ENCODE measurements at places on chromosomes 7 and 10.

- DNase-seq: no peak
Observed at GRCh38 chr7:142811154-142811737, 40.5 kb downstream of the PRSS2 start.

- DNase-seq: no peak
Observed at GRCh38 chr7:139762886-139763285, 14.9 kb downstream of the HIPK2 start.

GRCh38 chr7:36003343-36003742 lies 149.7 kb upstream of the EEPD1 start:
- no peak for DNase-seq

GRCh38 chr10:96176985-96177384 lies 46.9 kb downstream of the ZNF518A start:
- no peak for DNase-seq

DNA sequence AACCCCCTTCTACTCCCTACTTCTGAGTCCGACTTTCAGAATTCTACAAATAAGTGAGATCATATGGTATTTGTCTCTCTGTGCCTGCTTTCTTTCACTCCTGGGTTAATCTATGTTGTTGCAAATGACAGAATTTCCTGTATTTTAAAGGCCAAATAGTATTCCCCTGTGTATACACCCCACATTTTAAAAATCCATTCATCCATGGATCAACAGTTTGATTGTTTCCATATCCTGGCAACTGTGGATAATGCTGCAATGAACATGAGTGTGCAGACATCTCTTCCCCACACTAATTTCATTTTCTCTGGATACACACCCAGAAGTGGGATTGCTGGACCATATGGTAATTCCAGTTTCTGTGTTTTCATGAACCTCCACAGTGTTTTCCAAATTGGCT lies 225.8 kb upstream of the TCERG1L start:
- DNase-seq: no peak

DNA sequence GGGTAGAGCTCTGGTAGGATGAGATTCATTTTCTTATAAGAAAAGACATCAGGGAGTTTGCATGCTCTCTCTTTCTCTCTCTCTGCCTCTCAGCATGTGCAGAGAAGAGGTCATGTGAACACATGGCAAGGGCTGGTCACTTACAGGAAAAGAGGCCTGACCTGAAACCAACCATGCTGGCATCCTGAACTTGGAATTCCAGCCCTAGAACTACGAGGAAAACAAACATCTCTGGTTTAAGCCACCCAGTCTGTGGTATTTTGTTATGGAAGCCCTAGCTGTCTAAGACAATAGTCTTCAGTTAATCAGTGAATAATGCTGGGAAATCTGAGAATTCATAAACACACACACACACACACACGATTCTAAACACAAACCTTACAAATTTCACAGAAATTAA lies 1104.2 kb upstream of the LRRN3 start:
- no peak for DNase-seq

DNA sequence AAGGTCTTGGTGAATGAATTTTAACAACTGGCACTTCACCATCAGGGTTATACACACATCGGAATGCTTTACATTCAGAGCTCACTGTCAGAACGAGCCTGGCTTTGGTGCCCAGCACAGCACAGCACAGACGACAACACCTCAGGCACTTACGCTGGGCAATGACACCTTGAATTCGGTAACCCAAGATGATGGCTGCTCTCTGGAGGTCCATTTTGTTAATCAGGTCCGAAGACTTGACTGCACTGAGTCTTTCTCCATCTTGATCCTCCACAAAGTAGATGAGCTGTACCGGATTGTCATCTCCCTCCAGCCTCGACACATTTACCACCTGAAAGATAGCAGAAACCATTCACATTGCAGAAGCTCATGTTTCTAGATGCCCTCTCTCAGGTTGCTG lies 82.4 kb downstream of the KIAA1549 start:
- DNase-seq: no peak

DNA sequence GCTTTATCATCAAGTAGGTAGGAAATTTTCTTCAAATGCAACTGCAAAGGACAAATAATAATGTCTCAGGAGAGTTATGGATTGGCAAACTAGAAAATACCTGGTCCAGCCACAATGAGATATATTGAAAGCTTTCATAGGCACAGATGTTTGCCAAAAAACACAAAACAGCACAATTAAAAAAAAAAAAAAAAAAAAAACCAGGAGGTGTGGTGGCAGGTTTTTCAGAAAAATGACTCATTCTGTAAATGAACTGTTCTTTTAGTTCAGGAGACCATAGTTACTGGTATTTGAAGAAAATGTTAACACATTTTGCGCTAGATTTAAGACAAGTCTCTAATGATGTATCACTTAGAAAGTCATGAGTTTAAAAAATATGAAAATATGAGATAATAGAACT lies 55.0 kb upstream of the JCAD start:
- no peak for DNase-seq

DNA sequence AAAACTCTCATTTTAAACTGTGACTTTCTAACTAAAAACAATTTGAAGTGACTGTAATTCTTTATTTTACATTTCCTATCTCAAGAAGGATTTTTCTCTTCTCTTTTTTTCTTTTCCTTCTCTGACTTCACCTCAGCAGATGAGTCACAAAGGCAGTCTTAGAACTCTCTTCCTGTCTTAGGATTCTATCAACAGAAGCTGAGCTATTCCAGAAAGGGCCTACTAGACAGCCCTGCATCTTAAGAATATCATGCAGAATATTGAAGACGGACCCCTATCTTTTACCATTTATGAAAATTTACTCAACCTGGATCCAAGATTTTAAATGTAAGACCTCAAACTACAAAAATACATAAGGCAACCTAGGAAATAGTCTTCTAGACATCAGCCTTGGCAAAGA lies 365.7 kb upstream of the SEMA3C start:
- DNase-seq: no peak

DNA sequence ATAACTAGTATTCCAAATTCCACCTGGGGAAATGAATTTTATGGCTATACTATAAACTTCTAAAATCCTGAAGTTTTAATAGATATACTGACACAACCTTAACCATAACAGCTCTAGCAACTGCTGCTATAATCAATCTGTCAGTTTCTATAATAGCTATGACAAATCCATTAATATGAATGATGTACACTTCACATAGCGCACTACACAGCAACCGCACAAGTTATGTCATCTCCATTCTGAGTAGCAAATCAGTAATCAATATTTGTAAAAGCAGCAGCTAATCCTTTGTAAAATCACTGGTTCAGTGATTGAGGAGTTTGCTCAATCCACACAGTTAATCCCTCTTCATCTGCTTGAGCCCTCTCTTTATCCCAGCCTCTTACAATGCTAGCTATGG lies 105.3 kb downstream of the SKAP2 start:
- no peak for DNase-seq

DNA sequence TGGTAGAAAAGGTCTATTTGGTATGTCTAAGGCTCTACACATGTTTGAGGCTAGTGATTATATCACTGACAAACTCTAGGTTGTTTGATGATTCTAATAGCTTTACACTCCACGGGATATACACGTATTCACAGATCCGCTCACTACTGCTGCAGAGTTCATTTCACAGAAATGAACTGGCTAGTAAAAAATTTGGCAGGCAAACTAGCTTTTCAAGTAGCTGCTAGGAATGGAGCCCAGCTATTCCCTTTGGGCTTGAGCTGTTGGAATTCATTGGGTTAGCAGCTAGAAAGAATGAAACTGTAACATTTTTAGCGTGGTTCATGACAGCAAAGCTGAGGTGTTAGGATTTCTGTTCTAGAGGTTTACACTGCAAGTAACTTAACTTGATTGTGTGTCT lies 37.6 kb downstream of the R3HCC1L start:
- DNase-seq: no peak

- DNase-seq: no peak
Observed at GRCh38 chr10:85548034-85548433, 818.6 kb downstream of the GRID1 start.

- no peak for DNase-seq
Observed at GRCh38 chr7:77757589-77757988, 40.6 kb downstream of the TMEM60 start.

GRCh38 chr10:133045556-133046389 lies 42.0 kb upstream of the ADGRA1 start:
- DNase-seq: no peak

DNA sequence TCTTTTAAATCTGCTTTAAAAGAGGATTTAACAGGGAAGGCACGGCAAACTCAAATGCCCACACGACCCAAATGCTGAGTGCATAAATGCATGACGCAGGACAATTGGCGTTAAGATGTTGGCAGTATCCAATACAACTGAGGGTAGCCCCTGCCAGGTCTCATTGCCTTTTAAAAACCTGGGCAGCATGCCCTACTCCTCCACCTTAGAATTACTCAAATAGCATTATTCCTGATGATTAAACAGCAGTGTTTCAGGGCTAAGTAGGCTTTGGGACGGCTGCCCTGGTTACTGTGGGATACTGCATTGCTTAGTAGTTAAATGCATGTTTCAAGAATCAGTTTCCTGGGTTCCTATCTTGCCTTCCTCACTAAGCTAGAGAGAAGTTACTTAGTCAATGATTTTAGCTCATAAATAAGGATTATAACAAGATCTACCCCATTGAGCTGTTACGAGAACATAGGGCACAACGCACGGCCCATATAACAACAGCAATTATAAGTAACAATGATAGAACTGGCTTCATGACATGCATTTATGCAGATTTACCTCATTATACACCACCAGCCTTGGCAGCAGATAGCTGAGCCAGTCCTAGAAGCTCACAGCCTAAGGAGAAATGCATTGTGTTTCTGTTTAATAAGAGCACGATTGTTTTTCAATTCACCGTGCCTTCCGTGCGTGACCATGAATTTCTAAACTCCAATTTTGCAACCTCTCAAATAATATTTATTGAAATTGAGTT lies 7.9 kb downstream of the TUBAL3 start:
- no peak for DNase-seq

DNA sequence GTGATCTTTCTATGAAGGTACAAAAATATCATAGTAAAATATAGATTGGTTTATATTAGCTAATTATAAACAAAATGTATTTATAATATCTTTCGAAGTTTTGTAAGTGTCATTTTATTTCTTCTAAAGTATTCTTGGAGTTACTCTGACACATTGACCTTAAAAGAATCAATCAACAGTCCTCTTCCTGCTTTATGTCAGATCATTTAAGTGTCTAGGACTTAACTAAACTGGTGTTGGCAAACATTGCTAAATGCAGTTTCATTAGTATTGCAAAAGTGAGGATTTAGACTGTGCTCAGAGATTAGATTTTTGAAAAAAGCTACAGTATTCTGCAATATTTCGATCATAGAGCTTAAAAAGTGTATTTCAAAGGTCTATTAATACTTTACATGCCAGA lies 10.3 kb downstream of the GLCCI1 start:
- no peak for DNase-seq

- no peak for DNase-seq
Observed at GRCh38 chr7:148590471-148590870, at the start of gene C7orf33. C7orf33 (plus strand) TSS chr7:148590766; CDS start chr7:148590926, 160 bp downstream.

- no peak for DNase-seq
Observed at GRCh38 chr10:97796651-97797050, 24.9 kb upstream of the SFRP5 start.

- no peak for DNase-seq
Observed at GRCh38 chr10:11631890-11632587, 20.6 kb upstream of the USP6NL start.

- no peak for DNase-seq
Observed at GRCh38 chr10:101451261-101451660, 97.3 kb downstream of the BTRC start.

DNA sequence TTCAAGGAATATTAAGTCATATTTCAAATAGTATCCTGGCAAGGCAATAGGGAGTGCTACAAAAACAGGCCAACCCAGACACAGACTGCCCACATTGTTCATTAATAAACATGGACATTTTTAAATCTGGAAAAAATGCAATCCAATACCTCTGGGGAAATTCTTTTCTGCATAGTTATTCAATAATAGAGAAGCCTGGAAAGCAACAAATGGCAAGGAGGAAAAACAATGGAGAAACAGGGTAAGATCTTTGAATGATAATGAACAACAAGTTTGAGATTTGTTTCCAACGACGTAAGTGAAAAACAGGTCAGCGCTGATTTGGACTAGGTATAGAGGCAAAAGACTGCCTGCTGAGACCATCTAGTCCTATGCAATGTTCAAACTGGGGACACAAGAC lies 44.7 kb upstream of the ZNF800 start:
- DNase-seq: no peak

- DNase-seq: no peak
Observed at GRCh38 chr10:15715619-15716227, 4.0 kb downstream of the ITGA8 start.

DNA sequence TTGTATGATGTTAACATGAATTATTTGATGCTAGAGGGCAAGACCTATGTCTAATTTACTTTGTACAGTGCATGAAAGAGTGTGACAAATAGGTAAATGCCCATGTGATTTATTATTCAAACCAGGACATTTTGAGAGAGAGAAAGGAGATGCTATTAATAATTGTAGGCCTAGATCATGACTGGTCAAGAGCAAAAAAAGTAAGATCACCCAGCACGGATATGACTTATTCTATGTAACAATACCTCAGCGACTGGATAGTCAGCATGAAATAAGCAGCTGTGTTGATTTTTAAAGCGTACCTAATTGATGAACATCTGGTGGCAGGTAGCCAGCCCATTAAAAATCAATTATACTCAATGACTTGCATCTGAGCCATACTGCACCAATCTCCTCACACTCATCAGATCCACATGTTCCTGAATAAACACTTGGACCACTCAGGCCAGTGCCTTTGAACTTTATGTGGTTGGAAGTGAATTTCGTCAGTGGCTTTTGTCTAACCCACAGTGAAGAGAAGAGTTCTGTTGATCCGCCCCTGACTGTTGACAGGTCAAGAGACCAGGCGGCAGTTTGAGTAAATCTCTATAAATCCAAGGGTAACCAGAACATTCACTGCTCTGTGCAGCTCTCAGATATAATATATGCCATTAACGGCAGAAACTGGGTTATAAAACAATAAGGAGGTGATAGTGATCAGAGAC lies 435.3 kb downstream of the MDFIC start:
- DNase-seq: no peak

- no peak for DNase-seq
Observed at GRCh38 chr7:98922392-98923187, 44.3 kb downstream of the TRRAP start.

- DNase-seq: no peak
Observed at GRCh38 chr7:136868496-136869000, at the start of gene CHRM2. CHRM2 (plus strand) TSS chr7:136868652; CDS start chr7:137014866, 146,214 bp downstream.

- DNase-seq: no peak
Observed at GRCh38 chr10:18606051-18606695, 45.2 kb downstream of the NSUN6 start.

DNA sequence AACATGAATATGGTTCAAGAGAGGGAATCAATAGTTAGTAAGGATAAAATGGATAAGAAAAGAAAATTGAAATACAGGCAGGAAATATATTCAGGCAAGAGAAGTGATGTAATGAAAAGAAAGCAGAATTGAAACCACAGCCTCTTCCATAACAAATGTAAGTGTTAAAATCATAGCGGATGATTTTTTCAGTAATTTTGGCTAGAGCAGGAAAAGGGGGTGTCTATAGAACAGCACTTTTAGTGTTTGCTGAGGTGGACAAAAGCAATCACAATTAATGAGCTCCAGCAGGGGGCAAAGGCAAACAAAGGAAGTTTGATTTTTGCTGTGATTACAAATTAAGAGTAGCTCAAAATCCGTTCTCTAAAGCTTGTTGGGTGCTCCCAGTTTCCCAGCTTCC lies 79.0 kb downstream of the TRIL start:
- DNase-seq: no peak

- DNase-seq: no peak
Observed at GRCh38 chr7:158778471-158778870, 50.8 kb downstream of the ESYT2 start.
